ENCODE measurements at places on chromosomes 4 and X.

- DNase-seq: no peak
Measured at GRCh38 chr4:5079581-5079980, 28.3 kb downstream of the STK32B start.

DNA sequence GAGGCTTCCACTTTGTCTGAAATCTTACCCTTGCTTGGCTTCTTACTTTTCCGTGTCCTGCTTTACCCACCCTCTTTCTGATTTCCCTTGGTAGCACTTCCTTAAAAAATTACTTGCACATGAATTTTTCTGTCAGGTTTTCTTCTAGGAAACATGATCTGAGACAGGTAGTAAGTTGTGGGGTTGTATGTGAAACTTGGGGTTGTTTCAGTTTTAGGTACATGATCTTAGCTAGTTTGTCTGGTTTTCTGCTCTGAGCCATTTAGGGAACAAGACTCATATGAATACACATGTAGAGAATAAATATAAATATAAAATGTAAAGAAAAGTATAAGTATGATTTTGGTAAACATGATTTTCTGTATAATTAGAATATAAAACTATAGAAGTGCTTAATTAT lies 17.4 kb upstream of the ARMCX2 start:
- DNase-seq: no peak

- DNase-seq: no peak
Measured at GRCh38 chrX:134712272-134712671, 54.0 kb upstream of the PLAC1 start.

DNA sequence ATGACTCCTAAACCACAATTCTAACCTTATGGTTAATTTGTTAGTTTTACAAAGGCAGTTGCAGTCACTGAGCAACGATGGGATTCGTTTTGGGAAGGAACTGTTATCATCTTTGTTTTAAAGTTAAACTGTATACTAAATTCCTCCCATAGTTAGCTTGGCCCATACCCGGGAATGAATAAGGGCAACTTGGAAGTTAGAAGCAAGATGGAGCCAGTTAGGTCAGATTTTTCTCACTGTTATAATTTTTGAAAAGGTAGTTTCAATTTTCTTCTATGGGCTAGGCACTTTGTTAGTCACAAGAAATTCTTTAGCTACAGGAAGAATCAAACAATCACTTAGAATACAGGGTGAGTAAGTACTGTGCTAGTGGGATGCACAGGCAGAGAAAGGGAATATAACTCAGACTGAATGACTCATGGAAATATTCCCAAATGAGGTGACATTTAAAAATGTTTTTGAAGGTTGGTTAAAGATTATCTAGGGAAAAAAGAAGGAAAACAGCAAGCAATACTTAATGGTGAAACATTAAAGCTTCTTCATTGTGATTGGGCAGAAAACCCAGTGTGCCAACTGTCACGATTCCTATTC lies 153.6 kb downstream of the MAGEB17 start:
- DNase-seq: no peak

DNA sequence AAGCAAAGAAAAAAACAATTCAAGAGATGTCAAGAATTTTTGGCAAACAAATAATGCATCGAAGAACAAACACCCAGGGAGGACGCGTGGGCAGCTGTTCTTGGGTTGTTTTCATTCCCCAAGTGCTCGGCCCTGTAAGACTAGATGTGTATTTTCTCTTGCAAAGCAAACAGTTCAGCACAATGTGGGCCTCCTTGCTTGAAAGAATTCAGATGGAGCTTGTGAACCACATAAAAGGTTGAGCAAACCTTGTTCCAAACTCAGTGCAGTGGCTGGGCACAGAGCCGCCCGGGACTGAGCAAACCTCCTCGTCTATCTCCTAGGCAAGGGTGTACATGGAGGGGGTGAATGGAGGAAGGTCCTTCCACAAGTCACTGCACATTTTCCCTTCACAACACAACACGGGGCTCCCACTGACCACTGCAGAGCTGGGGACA lies 82.4 kb downstream of the HTRA3 start:
- DNase-seq: no peak

DNA sequence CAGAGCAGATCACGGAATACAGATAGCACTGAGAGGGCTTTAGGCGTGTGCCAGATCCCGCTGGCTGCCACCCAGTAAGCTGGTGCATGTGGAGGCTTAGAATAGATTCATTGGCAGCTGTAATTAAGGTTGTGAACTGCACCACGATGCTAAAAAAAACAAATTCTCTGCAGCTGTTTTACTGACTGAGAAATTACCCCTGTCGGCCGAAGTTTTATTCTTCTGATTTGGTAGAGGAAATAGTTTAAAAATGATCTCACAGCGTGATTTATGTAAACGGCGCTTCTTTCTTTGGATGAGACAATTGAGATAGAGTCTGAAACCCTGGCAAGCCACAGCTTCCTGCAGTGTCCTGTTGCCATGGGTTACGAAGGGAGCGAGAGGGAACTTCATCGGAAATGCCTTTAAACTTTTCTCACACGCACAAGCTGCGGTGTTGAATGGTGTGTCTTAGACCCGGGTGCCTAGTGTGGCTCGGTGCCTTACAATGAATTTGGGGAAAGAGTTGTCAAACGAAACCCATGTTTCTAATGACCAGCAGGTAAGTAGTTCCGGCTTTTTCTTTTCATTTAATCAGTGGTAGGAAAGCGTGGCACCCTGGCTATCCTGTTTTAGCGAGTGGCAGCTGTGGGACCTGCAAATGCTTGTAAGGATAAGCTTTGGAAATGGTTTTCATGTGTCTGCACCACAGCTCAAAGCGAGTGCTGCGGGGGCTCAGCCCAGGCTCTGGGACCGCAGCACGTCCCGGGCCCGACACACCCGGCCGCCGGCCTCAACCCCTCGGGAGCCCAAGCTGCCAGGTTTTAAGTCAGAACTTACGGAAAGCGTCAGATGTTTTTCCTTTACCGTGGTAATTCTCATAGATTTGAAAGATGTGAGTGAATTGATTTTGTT lies 71.7 kb upstream of the HGFAC start:
- DNase-seq: no peak

DNA sequence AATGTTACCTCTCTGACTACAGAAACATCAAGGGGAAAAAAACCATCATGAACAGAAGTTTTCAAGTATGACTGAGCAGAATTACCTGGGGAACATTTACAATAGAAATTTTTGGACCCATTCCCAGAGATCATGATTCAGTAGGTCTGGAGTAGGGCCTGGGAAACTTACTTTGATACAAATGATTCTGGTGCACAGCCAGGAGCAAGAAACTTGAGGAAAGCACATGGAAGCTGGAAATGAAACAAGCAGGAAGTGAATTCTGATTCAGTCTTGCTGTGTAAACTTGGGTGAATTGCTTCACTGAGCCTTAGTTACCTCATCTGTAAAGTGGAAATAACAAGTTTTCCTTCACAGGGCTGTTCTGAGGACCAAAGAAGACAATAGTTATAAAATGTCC lies 192.5 kb upstream of the TAPT1 start:
- no peak for DNase-seq

- no peak for DNase-seq
Measured at GRCh38 chrX:134933911-134934310, 56.9 kb upstream of the SMIM10 start.

DNA sequence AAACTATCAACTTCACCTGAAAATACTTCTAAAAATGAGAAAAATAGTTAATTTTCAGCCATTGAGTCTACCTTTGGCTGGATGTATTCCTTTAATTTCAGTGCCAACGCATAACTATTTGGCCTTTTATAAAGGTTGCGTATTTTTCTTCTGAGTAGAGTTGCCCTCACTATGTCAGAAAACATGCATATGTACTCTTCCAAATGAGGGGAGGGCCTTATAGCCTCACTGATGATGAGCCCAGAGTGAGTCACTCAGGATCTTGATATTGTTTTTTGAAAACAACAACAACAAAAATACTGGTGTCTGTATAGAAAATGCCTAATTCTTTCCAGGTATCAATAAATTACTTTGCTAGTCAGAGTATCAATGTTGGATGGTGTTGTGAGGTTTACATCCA lies 349.3 kb downstream of the FBXO8 start:
- no peak for DNase-seq

DNA sequence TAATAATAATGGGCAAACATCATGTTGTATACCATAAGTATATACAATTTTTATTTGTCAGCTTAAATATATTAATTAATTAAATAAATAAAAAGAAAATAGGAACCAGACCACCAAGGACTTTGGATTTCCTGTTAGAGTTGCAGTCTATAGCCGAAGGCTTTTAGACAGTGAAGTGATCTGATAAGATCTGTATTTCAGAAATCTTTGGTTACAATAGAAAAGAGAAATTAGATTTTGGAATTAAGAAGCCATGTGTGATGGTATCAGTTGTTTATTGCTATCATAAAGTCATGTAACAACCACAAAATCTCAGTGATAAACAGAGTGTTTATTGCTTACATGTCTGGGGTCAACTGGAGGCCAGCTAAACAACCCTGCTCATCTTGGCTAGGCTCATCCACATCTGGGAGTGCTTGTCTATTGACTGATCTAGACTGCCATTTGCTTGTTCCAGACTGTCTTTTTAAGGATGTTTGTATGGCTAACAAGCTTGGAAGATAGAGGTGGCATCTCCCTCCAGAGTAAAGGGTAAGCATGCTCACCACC lies 142.1 kb upstream of the USP9X start:
- DNase-seq: no peak

DNA sequence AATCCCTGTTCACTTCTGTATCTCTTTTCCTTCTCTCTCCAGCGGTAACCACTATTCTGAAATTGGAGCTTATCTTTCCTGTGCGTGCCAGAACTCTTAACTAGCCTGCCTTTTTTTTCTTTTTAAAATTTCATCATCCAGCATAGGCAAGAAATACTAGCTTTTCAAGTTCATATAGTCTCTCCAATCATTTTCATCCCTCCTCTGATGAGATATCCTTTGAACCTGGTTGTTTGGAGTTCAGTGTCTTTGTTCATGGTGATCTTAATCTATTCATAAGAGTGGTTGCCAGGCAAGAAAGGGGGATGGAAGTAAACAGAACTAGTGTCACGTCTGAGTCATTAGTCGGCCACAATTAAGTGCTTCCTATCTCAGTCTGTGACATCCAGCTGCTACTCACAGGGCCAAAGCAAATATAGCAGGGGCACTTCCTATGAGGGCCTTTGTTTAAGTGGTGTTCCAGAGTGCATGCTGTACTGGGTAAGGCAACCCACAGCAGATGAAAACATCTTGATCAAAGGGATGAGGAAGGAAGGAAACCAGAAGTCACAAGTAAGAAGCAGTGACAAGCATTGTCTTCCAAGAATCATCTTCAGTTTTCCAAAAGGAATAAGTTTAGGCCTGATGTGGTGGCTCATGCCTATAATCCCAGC lies 56.4 kb upstream of the XIAP start:
- DNase-seq: no peak

DNA sequence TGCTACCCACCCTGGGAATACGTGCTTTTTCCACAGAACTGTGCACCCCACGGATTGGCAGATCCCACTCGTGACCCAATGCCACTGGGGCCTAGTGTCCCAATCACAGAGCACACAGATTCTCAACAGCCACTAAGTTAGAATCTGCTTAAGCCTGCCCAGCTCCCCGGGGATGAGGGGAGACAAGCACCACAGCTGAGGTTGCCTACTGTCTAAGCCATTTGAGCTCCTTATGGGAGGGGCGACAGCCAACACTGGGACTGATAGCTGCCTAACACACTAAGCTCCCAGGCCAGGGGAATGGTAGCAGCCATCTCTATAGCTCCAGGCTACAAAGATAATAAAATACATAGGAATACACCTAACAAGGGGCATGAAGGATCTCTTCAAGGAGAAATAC lies 93.5 kb upstream of the GUCY1A1 start:
- DNase-seq: no peak

DNA sequence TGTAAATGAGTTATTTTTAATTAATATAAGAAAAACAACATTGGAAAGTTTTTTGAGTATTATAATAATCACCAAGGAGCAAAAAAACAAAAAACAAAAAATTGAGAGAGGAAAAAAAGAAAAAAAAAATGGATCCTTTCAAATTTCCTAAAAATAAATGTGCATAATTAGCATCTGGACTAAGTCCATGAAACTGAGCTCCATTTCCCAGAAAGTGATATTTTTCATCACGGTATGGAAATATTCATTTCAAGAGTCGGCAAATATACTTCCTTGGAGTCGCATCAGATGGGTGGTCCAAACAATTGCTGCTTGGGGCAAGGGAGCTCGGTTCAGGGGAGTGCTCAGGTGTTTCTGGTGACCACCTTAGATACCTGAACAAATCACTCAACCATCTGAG lies 305.1 kb downstream of the LDB2 start:
- DNase-seq: no peak

- DNase-seq: no peak
Measured at GRCh38 chrX:103530545-103530944, 11.3 kb upstream of the RAB40A start.

GRCh38 chr4:91471280-91471679 lies 832.5 kb upstream of the GRID2 start:
- DNase-seq: no peak

DNA sequence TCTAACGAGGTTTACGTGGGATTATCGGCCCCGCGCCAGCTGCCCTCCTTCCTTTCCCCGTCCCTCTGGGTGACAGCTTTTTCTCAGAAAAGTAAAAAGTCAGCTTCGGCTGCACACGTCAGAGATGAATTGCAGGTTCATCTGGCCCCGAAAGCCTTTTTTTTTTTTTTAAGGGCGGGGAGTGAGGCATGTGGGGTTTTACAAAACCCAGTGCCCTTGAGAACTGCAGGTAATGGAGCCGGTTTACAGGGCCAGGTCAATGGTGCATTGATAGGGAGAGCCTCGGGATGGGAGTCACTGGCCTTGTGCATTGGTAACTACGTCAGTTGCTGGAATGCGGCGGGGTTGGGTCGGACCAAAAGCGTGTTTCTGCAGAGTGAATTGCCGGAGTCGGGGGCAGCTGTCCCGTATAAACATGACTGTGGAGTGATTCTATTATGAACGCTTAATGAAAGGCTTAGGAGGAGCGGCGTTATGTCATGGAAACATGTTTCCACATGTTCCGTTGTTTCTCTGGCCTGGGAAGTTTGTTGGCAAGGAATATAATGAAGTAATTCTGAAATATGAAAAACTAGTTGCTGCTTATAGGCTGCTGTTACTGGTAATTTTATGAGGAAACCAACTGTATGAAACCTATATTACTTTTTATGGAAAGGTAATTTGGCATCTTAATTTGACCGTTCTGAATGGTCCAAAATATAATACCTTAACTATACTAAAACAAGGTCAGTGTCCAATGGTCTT lies 1.1 kb downstream of the HSPA4L start:
- DNase-seq: no peak

GRCh38 chrX:123728016-123728415 lies 4.8 kb downstream of the THOC2 start:
- DNase-seq: no peak

GRCh38 chrX:49282647-49283011 lies 13.0 kb downstream of the PPP1R3F start:
- no peak for DNase-seq

DNA sequence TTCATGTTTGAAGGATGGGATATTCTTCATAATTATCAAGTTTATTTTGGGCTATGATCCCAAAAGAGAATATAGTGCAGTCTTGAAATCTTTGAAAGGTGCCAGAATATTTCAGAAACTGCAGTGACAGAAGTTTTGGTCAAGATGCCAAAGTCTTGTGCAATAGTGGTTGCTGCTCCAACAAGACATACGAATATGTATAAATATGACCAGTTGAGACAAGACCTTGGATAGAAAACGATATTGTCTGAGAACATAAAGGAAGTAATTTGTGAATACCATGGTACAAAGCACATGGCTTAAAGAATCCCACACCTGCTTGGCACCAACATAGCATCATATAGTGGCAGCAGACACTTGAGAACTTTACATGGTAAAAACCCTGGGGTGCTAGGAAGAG lies 48.6 kb upstream of the AMELX start:
- DNase-seq: no peak
